ENCODE measurements at places on chromosomes 5 and 9.

DNA sequence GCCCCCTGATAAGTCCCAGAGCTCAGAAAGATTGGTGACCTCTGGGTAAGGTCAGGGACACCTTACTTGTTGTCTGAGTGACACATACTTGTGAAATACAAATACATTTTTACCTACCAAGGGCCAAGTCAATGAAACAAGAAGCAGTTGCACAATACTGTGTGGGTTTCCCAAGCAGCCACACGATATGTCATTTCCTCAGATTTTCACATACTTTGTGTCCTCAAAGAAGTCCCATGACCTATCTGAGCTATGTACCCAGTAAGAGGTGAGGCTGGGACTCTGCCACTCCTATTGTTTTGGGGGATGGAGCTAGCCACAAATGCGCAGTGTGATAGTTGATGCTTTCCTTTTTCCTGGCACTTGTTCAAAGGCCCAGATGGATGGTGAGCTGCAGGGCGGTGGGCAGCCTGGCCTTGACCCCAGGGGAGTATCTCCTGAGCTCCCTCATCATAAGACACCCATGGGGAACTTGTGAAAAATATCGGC lies 4.8 kb upstream of the SLC25A51 start:
- peak; percentile 11 for DNase-seq

- DNase-seq, result no peak
Measured at GRCh38 chr5:154947778-154948177, 6.9 kb downstream of the MRPL22 start.

- DNase-seq, result no peak
Measured at GRCh38 chr9:78549711-78550110, 252.8 kb downstream of the PSAT1 start.

GRCh38 chr5:91770400-91770799 lies 387.3 kb upstream of the ARRDC3 start:
- DNase-seq, result no peak

GRCh38 chr9:73269430-73270101 lies 117.9 kb downstream of the ANXA1 start:
- DNase-seq, result no peak

DNA sequence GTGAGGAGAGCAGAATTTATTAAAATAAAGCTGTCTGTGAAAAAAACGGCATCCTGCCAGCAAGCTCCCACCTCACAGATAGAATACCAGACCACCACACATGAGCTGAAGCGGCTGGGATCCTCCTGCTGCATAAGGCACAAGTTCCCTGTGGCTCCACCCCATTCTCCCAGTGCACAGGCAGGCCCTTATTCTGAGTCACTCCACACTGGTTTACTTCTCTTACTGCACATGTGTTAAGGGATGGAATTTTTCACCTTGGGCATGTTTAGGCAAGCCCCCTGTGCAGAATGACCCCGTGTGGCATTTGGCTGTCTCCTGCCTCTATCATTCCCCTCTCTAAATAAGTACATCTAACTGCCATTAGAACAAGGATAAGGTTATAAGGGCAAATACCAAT lies 115.0 kb upstream of the ELAVL2 start:
- no peak for DNase-seq

GRCh38 chr9:95808011-95808410 lies 67.5 kb upstream of the ERCC6L2 start:
- DNase-seq, result no peak

GRCh38 chr5:33891788-33892619 lies at the start of gene ADAMTS12:
Gene ADAMTS12 (minus strand): TSS chr5:33891990. CDS start chr5:33891856, 134 bp downstream.
- no peak for DNase-seq

DNA sequence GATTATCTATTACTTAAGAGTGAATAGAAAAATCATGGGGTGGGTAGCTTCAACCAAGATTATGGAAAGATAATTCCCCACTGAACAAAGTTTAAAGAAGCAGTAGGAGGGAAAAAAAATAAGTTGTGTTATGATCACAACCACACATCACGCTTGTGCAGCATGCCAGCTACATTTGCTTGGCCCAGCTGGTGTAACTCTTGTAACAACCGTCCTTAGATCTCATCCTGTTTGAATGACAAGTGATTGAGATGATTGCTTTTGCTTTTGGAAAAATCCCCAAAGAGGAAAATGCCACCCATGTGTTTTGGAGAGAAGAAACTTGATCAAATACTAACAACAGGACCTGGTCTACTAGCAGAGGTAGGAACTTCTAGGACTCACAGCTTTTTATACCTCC lies 107.6 kb upstream of the KIF2A start:
- DNase-seq, result no peak

DNA sequence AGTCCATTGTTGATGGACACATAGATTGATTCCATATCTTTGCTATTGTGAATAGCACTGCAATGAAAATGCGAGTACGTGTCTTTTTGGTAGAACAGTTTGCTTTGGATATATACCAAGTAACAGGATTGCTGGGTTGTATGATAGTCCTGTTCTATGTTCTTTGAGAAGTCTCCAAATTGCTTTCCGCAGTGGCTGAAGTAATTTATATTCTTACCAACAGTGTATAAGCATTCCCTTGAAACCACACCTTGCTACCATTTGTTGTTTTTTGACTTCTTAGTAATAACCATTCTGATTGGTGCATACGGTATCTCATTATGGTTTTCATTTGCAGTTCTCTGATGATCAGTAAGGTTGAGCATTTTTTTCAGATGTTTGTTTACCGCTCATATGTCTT lies 792.9 kb downstream of the PTPRD start:
- DNase-seq, result no peak

DNA sequence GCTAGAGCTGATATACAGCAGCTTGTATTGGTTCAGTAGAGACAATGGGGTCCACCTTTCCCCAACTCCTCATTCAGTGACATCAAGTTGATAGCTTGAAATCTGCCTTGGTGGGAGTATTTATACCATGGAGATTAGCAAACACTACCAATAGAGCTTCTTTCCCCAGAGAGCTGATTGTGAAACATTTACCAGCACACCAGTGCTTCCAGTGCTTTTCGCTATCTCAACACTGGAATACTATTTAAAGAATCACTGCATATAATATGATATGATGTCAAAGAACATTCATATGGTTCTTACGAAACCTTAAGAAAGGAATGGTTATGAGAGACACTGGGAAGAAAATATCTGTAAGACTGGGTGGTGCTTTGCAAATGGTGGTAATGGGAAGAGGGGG lies 21.8 kb upstream of the RNF145 start:
- DNase-seq, result no peak

- DNase-seq, result no peak
Measured at GRCh38 chr9:78644359-78644758, 347.4 kb downstream of the PSAT1 start.

- peak; percentile 5 for DNase-seq
Measured at GRCh38 chr5:79025054-79025472, 40.0 kb upstream of the ARSB start.

DNA sequence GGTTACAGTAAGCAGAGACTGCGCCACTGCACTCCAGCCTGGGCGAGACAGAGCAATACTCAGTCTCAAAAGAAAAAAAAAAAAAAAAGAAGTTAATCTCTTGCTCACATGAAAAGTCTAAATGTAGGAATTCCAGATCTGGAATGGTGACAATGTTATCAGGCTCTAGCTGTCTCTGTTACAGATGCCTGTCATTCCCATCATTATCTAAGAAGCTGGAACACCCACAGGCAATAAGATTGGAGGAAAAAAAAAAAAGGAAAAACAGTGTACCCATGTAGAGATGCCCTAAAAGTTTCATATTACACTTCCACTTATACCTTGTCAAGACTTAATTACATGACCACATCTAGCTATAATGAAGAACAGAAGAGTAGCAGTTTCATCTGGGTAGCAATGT lies 38.2 kb downstream of the PTBP3 start:
- DNase-seq, result no peak

DNA sequence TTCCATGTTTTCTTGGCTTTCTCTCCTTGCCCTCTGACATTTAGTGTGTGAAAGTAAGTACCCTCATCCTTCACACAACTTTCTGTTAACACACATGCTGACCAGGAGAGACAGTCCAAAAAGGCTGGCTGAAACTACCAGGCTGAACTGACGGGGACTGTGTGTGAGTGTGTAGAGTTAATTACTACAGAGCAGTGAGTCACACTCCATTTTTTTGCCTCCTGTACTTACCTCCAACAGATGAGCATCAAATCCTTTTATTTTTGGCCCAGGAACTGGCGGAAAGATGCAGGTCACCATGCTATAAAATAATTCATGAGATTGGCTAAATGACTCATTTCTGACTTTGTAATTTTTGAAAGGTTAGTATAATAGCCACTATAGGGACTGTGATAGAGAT lies 20.2 kb upstream of the AGXT2 start:
- no peak for DNase-seq

DNA sequence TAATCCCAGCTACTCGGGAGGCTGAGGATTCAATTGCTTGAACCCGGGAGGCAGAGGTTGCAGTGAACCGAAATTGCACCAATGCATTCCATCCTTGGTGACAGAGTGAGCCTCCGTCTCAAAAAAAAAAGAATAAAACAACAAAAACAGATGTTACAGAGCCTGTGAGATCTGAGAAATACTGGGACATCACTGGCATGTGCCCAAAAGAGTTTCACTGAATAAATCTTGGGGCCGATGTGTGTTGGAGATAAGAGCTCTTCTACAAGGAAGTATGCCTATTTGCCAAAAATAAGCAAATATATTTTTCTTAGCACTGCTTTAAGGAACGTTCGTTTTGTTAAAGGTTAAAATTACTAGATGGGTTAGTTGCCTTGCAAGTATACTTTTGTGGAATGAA lies 55.1 kb downstream of the KIAA1958 start:
- DNase-seq, result no peak

DNA sequence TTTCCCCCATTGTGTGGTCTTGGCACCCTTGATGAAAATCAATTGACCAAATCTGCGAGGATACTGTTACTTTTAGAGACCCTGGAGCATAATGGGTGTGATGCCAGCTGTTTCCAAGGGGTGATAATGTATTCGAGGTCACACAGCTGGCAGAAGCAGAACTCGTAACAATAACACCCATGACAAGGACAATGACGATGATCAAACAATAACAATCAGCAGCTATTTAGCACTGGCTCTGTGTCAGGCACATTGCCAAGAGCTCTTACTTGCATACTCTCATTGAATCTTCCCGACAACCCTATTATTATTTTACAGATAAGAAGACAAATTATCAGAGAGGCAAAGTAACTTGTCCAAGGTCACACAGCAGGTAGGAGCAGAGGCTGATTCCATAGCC lies 223.7 kb upstream of the MSX2 start:
- no peak for DNase-seq

DNA sequence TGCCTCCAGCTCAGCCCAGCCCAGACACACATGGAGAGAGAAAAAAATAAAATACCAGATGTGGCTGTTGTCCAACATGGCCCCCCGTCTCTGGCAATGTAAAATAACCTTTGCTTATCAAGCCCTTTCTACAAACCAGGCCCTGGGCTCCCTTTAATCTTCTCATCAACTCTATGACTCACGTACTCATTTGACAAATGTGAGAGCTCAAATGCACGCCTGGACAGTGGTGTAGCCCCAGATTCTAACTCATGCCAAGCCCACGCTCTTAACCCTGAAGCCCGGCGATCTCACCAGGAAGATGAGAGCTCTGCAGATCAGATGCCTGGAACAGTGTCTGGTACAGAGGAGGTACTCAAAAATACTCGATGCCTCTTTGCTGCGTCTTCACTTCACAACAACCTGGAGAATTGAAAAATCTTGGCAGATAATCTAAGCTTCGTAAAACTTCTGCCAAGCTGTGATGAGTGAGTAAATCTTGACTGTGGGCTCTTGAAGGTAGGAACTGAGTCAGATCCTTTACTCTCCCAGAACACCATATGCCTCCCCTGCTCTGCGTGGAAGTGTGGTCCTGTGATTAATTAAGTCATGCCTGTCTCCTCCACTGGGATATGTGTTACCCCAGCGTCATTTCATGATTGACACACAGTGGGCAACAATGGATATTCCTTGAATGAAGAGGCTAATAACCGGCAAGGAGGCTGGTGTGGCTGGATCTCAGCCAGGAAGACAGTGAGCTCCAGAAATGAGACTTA lies 102.0 kb upstream of the FSTL4 start:
- no peak for DNase-seq

DNA sequence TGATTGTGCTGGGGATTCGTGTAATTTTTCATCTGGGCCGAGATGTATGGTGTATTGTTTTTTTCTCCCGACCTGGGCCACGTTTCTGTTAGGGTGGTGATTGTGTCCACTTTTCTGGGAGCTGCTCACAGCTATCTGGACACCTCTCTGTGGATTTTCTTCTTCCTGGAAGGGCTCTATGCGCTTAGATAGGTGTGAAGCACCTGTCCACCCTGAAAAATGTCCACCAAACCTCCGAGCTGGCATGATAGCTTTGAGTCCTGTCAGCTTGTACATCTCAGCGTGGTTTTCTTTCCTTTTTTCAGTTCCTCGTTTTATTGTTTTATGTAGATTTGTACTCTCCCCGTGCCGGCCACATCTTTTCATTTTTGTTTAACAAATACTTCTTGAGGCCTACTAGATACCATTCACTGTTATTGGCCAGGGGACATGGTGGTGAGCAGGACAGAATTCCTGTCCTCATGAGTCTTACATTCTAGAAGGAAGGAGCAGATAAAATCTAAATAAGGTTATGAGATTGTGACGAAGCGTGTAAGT lies 1.1 kb downstream of the UGCG start:
- no peak for DNase-seq

- no peak for DNase-seq
Measured at GRCh38 chr9:133496861-133497842, 18.3 kb upstream of the SLC2A6 start.

GRCh38 chr5:54897001-54897400 lies 88.4 kb downstream of the ESM1 start:
- DNase-seq, result no peak

- no peak for DNase-seq
Measured at GRCh38 chr9:129822898-129823541, 916 bp downstream of the TOR1A start.

GRCh38 chr9:36163786-36164170 lies 5.4 kb upstream of the CCIN start:
- DNase-seq, result no peak

DNA sequence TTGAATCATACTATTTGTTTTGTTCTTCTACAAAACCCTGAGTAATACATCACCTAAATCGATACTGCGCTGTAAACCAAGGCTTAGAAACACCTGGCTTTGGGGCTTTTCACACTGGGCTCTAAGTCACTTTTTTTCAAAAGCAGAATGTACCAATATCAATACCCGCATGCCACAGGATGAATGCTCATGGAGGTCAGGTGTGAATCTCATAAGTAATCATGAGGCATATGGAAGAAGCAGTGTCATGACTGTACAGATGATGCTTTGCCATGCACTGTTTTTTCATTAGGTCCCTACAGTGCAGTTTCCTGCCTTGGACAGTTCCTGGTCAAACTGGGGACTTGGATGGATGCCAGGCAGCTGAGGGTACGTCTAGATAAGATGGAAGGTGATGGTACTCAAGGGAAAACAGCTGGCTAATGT lies 49.0 kb upstream of the ATG10 start:
- DNase-seq, result no peak

Data from KG1 (cell line).